ENCODE measurements at places on chromosomes 6 and 20.
A peak's percentile ranks its signal among the peaks of the same experiment; 100 is the strongest.

DNA sequence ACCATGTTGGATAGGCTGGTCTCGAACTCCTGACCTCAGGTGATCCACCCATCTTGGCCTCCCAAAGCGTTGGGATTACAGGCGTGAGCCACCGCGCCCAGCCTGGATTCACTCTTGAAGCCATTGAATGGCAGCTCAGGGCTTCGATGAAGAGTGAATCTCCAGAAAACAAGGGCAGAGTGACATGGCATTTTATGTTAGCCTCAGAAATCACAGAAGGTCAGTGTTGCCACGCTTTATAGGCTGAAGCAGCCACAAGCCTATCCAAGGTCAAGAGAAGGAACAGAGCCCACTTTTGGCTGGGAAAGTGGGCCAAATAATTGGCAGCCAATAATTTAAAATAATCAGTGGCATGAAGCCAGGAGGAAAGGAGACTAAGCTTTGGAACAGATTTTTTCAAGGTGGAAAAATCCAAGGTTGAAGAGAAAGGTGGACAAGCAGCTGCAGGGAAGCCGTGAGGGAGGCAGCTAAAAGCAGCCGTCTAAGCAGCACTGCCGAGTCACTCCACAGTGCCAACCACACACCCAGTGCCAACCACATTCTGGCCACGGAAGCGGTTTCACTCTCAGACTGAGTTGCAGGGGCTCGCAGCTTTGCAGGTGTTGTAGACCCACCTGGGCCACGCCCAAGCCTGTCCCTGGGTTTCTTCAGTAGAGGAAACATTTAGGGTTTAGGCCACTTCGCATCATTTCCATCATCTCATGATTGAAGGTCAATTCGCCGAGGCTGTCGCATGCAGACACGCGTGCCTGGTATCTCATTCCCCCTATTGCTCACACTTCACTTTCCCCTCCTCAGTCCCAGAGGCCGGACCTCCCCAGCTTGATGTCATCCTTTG, 17.4 kb upstream of the AVP start:
- DNase-seq = no peak

GRCh38 chr6:33692760-33693158, 18.7 kb downstream of the UQCC2 start:
- DNase-seq = no peak

- DNase-seq = no peak
Observed at GRCh38 chr6:165404296-165404695, 94.9 kb upstream of the C6orf118 start.

DNA sequence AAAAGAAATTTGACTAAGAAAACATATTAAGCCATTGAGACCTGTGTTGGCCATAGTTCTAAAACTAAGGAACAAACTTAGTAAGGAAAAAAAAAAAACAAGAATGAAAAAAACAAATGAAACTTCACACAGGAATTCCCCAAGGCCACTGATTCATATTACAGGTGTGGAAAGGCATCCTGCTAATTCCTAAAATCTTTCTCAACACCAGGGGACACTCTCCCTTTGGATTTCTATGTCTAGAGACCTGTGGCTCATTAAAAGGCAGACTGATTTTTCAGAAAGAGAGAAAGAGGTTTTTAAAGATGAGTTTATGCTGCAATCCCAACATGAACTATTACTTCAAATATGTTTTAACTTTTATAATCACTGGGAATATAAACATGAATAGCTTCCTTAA, at the start of gene OR12D1:
Gene OR12D1, plus strand, starts transcription at position 341 of the 400 bp plus-strand sequence.
- no peak for DNase-seq

DNA sequence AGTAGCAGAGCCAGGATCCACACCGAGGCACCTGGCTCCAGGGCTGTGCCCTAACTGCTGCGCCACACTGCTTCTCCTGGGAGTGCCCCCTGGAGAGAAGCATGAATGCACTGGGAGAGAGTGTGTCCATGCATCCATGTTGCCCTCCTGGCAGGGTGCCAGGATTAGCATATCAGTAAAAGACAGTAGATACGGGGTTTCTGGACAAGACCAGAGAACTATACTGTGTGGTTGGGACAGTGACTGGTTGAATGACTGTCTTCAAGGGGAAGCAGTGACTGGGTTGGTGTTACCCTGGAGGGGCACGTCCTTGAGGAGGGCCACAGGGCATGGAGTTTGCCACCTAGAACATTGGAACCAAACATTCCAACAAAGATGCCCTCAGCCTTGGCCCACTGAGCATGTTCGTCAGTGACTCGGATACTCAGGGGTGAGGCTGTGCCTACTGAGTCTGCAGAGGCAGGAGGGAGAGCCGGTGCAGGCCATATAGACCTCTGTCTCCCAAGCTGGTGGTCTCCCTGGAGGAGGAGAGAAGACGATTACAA, 288.8 kb downstream of the CDC5L start:
- DNase-seq = no peak

DNA sequence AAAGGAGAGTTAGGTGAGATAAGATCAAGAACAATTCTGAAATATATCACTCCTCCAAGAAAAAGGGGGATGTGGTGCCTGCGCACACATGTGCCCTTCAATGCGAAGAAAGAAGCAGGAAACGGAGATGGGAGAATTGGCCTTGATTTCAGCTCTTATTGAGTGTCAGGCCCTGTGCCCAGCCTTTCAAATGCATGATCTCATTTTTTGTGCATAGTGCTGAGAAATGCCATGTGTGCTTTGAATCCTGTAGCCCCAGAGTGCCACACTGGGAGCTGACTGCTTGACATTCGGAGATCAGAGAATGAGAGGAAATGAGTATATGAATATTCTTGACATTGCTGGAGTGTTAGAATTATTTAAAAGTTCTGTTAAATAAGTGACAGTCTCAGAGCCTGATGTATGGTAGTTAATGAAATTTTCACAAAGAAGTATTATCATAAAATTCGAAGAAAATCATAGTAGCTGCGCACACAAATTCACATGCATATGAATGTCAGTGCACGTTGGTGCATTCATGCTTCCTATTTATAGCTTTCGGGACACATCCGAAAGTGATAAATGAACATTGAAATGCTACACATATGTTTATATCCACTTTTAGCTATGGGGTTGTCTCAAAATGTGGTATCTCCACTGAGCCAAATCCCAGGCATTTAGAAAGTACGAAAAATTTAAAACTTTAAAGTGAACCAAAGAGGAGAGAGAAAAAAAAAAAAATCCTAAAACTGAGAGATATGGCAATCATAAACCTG, 172.0 kb downstream of the KCNQ5 start:
- DNase-seq = no peak

DNA sequence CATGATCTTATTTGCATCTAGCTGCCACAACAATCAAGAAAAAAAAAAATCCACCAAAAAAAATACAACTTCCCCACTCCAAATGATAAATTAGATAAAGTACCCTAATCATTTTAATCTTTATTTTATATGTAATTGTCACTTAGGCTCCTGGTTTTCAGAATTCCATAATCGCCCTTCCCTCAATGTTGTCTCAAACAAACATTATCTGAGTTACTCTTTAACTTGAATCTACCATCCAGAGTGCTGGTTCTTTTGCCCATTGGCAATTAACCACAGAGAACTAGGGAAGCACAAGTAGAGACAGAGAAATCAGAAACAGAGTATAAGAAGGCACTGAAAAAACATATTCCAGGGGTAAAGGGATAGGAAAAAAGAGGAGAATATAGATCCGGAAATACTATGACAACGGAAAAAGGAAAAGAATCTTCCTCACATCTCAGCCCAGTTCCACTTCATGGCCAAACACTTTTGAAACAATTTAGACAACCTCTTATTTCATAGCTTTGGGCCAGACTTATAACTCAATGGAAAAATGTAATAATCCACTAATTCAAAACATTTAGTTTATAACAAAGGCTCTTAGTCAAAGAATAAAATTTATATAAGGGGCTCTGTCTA, 861 bp upstream of the NHSL1 start:
- DNase-seq = no peak

DNA sequence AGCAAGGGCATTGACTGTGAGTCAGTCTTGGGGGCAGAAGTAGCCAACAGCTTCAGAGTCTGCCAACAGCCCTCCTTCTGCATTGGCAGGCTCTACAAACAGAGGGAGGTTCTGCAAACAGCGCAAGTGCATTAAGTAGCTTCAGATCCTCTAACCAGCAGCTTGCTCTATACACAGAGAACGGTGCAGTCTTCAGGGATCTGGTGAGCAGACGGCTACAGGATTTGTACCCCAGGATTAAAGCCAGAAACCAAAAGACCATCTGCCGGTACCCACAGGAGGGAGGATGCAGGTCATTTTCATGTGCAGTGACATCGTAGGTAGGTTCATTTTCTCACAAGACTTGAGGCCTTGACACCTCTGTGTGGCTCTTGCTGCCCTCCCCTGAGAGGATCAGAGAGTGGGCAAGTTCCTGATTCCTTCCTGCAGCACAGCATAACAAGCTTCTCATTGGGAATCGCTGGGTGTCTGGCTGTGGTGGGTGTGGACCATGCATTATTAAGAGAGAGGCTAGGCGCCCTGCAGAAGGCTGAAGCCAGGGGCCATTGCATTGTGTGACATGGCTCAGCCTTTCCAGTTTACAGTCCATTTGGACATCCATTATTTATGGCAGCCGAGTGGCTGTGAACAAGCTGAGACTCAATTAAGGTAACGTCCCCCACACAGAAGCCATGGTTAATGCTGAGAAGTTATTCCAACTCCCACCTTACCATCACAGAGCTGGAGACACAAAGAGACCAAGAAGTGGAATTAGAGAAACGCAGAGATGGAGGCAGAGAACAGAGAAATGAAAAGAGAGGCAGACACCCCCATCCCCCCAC, 250.0 kb downstream of the LRFN2 start:
- DNase-seq = peak; percentile 85

GRCh38 chr20:43840382-43841070, 74.1 kb upstream of the TOX2 start:
- DNase-seq = no peak

- no peak for DNase-seq
Observed at GRCh38 chr20:41063442-41063841, 34.8 kb downstream of the TOP1 start.

DNA sequence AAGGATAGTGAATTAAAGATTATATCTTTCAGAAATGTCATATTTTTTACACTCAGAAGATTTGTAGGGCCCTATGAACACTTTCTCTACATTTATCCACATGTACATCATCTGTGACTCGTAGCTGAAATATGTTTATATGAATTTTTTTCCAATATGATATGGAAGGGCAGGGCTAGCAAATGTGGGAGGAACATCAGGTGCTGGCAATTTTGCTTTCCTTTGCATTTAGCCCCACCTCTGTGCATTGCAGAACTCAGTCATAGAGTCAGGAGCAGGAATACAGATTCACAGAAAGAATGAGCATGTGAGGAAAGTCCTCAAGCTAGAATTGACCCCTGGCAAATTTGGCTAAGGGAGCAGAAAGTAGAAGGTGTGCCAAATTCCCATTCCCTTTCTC, 129.9 kb downstream of the CRYBG1 start:
- DNase-seq = no peak

DNA sequence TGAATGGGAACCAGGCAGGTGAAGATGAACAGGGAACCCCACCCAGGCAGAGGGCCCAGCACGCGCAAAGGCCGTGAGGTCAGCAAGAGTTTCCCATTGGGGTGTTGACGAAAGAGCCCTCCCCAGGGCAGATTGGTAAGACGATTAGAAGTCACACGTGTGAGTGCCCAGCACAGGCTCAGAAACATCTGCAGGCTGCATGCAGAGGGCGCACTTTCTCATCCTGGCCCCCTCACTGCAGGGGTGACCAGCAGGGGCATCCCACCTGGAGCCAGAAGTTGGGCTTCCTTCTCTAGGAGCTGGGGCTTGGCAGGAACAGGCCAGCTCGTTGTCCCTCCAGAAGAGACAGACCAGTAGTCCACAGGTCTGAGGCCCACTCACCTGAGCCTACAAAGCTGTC, 38.4 kb downstream of the VSTM2L start:
- DNase-seq = no peak

- DNase-seq = no peak
Observed at GRCh38 chr6:39493777-39494176, 171.3 kb upstream of the KCNK16 start.

GRCh38 chr6:162154001-162154400, 573.6 kb downstream of the PRKN start:
- DNase-seq = no peak

GRCh38 chr20:44222633-44223368, 12.2 kb upstream of the OSER1 start:
- no peak for DNase-seq

- no peak for DNase-seq
Observed at GRCh38 chr6:37315157-37315515, 38.6 kb upstream of the RNF8 start.

- no peak for DNase-seq
Observed at GRCh38 chr6:165721356-165721755, 58.3 kb upstream of the PDE10A start.

GRCh38 chr20:58652606-58653294, 1.7 kb downstream of the STX16 start:
- DNase-seq = no peak

GRCh38 chr6:71463061-71463460, 174.4 kb downstream of the OGFRL1 start:
- DNase-seq = no peak

- no peak for DNase-seq
Observed at GRCh38 chr20:62499758-62500236, 24.0 kb upstream of the GATA5 start.

DNA sequence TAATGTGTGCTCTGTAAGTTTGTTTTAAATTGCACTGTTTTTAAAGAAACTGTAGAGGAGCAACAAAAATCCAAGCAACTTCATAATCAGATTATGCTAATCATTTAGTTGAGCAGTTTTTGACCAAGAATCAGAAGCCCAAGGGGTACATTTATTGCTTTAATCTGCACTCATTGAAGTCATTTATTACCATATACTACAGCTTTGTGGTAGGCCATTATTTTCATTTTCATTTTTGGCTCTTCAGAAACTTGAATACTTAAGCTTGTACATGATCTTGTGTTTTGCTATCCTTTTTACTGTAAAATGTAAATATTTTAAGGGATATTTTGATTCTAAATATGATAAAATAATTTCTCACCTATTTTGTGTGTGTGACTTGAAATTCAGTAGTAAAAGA, 78.5 kb downstream of the PHF3 start:
- no peak for DNase-seq

DNA sequence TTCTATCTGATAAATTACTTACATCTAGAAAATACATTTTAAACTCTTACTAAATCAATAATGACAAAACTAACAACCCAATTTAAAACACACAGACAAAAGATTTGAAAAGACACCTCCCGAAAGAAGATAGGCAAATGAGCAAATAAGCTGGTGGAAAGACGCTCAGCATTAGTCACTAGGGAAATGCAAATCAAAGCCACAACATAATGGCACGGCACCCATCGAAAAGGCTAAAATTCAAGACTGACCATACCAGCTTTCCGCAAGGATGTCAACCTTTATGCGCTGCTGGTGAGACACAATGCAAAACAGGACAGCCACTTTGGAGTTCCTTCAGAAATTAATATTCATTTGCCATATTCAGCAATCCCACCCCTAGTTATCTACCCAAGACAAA, 25.9 kb downstream of the TAF4 start:
- DNase-seq = no peak

- no peak for DNase-seq
Observed at GRCh38 chr6:19465760-19466159, 371.4 kb upstream of the ID4 start.

GRCh38 chr6:111848262-111848812, 24.9 kb downstream of the FYN start:
- no peak for DNase-seq

Data from D721Med (cell line).